ENCODE measurements at places on chromosomes 3 and 15.

DNA sequence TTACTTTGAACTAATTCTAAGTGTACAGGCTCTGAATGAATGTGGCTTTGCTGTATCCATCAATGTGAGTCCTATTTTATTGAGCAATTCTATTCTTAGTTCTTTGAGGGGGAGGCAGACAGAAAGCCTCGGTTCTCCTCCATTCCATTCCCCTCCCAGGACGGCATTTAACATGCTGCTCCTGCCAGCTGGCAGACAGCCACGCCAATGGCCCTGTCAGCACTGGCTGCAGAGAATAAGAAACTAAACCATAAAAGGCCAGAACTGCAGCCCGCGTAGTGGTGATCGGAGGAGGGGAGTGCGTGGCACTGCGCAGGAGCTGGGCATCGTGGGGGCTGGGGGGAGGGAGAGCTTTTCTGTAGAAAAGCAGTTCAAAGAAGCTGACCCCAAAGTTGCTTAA is 76.0 kb upstream of the HACD2 start:
- DNase-seq = no peak

- DNase-seq = no peak
Measured at GRCh38 chr3:133610031-133610430, 36.5 kb downstream of the CDV3 start.

DNA sequence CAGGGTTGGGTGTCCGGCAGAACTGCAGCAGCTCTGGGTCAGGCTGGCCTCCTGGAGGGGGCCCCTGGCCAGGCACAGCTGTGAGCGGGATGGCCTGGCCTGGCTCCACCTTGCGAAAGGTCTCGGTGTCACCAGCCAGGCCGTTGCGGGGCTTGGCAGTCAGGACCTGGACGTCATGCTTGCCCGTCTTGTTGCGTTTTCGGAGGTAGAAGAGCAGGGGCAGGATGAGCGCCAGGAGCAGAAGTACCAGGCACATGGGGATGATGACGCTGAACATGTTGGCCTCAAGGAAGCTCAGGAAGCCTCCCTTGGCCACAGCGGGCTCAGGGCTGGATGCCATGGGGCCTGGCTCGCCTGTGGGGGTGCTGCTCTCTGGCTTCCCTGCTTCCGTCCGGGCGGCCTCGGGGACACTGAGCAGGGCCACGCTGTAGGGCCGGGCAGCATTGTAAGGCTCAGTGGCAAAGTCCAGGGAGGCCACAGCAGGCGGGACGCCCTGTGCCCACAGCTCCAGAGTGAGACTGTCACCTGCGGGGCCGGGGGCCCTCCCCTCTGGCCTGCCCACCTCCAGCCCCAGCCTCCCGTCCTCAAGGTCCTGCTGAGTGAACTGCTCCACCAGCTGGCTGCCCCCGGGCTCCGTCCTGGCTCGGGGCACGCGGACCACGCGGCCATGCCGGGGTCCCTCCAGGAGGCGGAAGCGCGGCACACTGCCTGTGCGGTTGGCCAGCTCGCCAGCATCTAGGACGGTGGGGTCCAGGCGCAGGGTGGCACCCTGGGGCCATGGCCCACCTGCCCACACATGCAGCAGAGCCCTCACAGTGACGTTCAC is 28.1 kb downstream of the SNX33 start:
- no peak for DNase-seq

- no peak for DNase-seq
Measured at GRCh38 chr3:107368654-107369398, 8.4 kb upstream of the CCDC54 start.

DNA sequence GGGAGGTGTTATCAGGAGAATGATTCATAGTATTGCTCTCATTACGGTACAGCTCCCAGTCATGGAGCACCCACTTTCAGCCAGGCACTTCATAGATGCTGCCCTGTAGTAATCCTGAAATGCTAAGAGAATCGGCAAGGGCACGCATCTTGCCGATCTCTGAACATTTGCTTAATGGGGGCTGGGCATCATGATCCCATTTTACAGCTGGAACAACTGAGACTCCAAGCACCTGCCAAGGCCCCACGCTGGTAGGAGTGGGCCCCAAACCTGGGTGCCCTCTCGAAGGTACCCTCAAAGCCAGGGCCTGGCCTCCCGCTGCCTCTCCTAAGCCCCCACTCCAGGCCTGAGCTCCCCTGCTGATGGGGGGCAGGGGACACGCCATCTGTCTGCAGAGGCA is 47.3 kb downstream of the RPN1 start:
- no peak for DNase-seq

GRCh38 chr3:48835650-48836366 is 11.9 kb downstream of the PRKAR2A start:
- no peak for DNase-seq

Measured in stimulated activated CD4-positive, alpha-beta T cell treated with anti-CD3 and anti-CD28 coated beads, Interleukin-2, amount 100 ng/mL, for 4 hours (primary cell).